ENCODE measurements at places on chromosomes 5 and 9.
A peak's percentile ranks its signal among the peaks of the same experiment; 100 is the strongest.

DNA sequence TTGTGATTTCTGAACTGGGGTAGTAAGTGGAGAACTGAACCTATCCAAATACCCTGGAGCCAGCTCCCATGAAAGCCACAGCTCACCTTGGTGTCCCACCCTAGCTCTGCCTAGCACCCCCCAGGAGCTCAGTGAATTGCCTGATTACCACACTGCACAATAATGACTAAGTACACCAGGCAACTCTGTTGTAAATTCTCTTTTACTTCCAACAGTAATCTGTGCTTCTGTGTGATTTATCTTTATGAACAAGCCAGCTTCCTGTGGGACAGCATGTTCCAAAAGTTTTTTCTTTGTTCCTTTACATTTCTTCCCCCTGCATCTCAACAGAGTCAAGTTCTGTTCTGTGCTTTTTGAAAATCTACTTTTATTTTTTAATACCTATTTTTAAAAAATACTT lies 22.1 kb upstream of the GRPEL2 start:
- DNase-seq: no peak

DNA sequence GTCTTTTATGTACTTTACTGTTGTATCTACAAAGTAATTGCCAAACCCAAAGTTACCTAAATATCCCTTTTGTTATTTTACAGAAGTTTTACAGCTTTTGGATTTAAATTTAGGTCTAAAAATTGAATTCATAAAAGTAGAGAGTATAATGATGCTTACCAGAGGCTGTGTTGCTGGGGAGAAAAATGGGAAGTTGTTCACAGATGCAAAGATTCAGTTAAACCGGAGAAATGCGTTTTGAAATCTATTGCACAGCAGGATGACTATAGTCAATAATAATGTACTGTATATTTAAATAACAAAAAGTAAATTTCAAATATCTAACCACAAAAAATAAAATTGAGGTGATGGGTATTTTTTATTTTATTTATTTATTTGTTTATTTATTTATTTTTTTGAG lies 2.6 kb upstream of the ANKRD18A start:
- no peak for DNase-seq

GRCh38 chr5:141771562-141771961 lies 89.5 kb upstream of the ARAP3 start:
- DNase-seq: no peak

- DNase-seq: peak; percentile 97
Measured at GRCh38 chr5:5494489-5495402, 72.3 kb downstream of the ICE1 start.

DNA sequence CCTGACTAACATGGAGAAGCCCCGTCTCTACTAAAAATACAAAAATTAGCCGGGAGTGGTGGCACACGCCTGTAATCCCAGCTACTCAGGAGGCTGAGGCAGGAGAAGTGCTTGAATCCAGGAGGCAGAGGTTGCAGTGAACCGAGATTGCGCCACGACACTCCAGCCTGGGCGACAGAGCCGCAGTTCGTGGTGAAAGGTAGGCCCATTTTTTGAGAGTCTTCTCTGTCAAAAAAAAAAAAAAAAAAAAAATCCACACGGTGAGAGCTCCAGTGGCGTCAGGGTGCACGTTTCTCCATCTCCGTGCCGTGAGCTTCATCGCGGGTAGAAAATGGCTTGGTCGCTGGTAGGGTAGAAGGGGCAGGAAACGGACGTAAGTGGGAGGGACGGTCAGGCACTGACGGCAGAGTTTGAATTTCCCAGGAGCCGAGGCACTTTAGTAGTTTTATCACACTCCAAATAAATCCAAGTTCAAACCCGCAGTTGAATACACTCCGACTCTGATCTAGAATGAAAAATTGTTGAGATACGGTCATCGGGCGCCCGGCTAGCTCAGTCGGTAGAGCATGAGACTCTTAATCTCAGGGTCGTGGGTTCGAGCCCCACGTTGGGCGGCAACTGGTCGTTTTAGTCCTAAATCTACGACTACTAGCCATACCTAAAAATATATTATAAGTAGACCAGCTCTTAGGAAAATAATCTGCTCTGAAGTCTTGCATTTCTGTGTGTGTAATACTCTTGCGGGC lies 2.4 kb upstream of the TRIM7 start:
- DNase-seq: peak; percentile 86

GRCh38 chr5:90131383-90132133 lies 278.0 kb downstream of the CETN3 start:
- no peak for DNase-seq

GRCh38 chr9:132516911-132517310 lies 65.5 kb upstream of the BARHL1 start:
- DNase-seq: no peak

DNA sequence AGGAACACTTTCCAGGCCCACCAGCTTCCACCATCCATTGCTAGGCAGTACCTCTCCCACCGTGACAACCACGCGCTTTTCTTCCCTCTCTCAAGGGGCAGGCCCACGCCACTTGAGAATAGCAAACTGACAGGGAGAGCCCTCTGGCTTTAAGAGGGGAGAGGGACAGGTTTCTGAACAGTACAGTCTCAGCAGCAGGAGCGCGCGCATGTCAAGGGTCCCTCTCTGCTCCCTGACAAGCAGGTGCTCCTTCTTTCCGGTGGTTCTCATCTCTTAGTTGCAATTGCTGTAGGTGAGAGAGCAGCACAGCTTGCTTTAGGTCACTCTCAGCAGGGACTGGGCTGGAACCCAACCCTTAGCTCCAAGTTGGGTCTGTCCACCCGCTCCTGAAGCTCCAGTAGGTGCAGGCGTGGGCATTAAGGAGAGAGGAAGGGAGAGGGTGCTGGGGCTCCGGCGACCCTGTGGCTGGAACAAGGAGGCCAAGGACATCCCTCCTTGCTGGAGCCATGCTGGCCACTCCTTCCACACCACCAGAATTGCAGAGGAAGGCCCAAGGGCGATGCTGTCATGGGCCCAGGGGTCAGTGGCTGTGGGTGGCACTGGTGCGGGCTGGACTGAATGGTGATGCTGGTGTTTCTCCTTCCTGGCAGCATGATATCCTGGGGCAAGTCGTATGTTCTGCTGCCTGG lies 9.0 kb upstream of the PHF2 start:
- no peak for DNase-seq

- DNase-seq: peak; percentile 72
Measured at GRCh38 chr9:71760901-71761300, 7.4 kb downstream of the CEMIP2 start.

DNA sequence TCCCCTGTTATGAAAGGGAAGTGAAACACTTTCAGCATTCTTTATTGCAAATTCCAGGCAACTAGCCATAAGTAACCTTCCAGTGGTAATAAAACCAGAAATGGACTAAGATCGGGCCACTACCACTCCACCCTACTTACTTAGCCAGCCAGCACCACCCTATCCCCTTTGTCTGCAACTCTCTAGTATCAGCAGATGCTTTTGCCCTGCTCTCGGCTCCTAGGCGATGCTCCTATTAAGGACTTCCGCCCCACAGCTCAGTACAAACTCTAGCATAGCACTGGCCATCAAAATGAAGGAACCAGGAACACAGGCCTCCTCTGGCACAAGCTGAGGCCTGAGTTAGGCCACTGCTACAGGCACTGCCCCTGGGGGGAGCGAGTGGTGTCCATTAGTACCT lies 81.2 kb downstream of the GLDC start:
- DNase-seq: no peak

DNA sequence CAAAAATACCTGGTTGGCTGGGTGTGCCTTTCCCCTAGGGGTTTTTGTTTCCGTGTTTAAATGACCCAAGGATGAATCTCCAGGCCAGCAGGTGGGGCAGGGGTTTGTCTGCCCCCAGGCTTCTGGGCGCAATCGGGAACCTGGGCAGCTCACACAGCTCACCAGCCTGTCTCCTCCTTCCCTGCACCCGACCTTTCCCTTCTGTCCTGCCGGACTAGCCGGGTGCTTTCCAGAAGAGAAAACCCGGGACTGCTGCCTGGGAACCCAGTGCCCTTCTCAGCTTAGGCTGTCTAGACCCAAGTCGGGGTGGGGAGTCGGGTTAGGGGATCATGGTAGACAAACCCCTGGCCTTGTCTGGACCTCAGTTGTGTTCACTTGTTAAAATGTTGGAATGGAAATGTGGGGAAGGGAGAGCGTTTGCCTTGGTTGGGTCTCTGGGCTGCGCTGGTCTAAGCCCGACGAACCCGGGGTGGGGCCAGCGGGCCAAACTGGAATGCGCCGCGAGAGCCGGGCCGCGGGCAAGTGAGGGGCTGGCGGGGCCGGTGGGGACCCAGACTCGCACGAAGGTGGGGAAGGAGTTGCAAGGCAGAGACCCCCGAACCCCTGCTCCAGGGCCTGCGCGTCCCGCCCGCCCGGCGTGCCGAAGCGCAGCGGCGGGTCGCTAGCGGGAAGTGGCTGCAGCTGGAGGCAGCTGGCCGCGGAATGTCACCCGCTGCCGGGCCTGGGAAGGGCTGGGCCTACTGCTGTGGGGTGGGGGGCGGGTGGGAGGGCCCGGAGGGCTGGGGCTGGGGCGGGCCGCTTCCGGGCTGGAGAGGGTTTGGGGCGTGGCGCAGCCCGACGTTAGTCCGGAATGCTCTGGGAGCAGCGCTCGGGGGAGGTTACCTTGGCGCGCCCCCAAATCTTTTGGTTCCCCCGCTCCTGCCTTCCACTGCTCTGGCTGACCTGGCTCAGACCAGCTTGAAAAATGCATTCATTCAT lies 84.6 kb downstream of the DAB2IP start:
- DNase-seq: peak; percentile 90

GRCh38 chr9:130297371-130297770 lies 31.8 kb downstream of the HMCN2 start:
- no peak for DNase-seq

- no peak for DNase-seq
Measured at GRCh38 chr5:128315671-128316070, 222.4 kb downstream of the FBN2 start.

DNA sequence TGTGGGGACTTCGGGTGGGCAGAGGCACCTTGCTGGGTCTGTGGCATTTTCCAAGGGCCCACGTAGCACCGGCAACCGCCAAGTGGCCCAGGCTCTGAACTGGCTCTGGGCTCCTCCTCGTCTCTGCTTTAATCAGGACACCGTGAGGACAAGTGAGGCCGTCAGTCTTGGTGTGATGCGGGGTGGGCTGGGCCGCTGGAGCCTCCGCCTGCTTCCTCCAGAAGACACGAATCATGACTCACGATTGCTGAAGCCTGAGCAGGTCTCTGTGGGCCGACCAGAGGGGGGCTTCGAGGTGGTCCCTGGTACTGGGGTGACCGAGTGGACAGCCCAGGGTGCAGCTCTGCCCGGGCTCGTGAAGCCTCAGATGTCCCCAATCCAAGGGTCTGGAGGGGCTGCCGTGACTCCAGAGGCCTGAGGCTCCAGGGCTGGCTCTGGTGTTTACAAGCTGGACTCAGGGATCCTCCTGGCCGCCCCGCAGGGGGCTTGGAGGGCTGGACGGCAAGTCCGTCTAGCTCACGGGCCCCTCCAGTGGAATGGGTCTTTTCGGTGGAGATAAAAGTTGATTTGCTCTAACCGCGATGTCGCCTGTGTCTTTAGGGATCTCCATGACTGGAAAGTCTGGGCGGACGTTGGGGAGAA lies 5.8 kb downstream of the DPP7 start:
- DNase-seq: no peak

DNA sequence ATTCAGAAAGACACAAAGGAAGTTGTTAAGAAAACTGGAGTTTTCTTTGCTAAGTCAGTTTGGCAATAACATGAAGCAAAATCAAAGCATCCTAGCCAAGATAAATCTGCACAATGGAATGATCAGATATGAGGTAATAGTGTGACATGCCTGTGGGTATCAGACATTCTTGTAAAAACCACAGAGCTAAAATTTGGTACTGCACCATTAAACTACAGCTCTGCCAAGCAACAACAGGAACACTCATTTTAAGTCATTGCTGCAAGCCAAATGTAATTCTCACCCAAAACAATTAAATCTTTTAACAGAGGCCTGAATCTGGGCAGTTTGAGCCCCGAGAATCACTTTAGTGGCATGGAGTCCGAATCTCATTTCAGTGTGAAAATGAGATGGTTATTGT lies 96.6 kb downstream of the VCAN start:
- no peak for DNase-seq

DNA sequence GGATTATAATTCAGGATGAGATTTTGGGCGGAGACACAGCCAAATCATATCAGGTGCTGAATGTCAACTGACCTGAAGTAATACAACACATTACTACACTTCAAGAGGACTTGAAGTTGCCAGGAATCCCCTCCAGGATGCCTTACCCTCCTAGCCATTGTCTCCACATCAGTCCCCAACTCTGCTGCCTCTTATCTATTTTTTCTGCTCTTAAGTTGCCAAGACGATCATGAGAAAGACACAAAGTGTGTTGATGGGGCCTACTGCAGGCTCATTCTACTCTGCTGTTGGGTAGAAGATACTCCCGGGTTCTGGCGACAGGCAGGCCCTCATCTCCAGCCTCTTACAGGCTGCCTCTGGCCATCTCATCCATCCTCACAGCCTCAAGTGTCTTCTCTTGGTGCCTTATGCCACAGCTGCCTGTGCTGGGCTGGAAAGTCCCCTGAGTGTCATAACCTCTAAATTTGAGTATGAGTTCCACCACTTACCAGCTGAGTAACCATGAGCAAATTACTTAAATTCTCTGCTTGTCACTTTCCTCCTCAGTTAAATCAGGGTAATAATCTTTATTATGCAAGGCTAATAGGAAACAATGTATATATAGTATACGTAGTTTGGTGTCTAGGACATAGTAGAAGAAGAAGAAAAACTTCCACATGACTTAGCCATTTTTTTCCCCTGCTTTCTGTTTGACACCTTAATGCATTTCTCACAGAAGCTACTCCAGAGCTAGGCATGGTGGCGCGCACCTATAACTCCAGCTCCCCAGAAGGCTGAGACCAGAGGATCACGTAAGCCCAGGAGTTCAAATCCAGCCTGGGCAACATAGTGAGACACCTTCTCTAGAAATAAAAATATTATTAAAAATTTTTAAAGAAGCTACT lies 73.0 kb upstream of the SNX2 start:
- no peak for DNase-seq

DNA sequence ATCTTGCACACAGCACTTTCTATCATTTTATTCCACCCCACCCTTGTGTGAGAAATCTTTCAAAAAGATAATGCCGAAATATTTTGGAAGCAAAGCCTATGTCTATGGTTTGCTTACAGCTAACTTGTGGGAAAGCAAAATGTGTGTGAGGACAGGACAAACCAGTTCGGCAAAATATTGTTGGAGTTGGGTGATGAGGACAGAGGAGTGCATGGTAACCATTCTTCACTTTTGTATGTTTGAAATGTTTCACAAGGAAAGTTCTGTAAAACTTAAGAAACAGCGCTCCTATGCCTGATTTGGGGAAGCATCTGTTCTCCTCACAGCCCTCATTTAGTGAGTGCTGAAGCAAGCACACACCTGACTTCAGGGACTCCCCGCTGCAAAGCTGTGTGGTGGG lies 62.0 kb upstream of the RNF130 start:
- no peak for DNase-seq

- DNase-seq: no peak
Measured at GRCh38 chr5:139125991-139126390, 72.2 kb downstream of the SIL1 start.

GRCh38 chr5:136073714-136074529 lies 45.1 kb downstream of the TGFBI start:
- no peak for DNase-seq

DNA sequence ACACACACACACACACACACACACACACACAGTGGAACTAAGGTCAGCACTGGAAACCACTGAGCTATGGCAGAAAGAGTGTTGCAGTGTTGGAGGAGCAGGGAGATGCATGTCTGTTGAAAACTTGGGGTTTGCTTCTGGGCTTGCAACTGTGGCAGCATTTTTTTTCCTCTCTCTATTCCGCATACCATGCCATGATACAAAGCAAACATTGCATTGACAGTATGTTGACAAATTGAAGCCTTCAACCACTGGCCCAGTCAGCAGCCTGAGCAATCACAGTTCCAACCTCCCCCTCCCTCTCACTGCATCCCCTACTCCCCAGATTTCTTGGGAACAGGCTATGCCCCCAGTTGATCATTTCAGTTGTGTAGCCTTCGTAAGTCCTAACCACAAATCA lies 478.1 kb upstream of the WWC1 start:
- DNase-seq: no peak

All from H9 (cell line).